ENCODE measurements at places on chromosomes 5 and 9.

- DNase-seq = no peak
These were observed 5.2 kb downstream of the SHROOM1 start for GRCh38 chr5:132825033-132825833.

GRCh38 chr9:78014776-78015175 lies 16.8 kb downstream of the GNAQ start:
- no peak for DNase-seq

GRCh38 chr5:124110942-124111341 lies 599.0 kb downstream of the CSNK1G3 start:
- DNase-seq = no peak

- DNase-seq = no peak
These were observed 42.1 kb downstream of the TIMD4 start for GRCh38 chr5:156920861-156921431.

GRCh38 chr9:105046907-105047741 lies 119.2 kb upstream of the ABCA1 start:
- DNase-seq = no peak

DNA sequence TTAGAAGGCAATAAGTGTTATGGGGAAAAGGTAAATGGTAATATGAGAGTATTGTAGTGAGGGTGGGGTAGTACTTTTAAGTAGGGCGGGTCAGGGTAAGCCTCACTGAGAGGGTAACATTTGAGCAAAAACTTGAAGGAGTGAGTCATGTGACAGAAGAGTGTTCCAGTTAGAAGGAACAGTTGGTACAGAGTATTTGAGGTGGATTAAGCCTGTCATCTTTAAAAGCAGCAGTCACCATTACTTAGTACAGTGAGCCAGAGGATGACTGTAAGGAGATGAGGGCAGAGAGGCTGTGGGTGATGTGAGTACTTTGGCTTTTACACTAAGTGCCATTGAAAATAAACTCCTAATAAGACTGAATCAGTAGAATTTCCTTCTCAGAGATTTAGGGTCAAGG lies 54.8 kb downstream of the UBAP1 start:
- no peak for DNase-seq

- peak; percentile 29 for DNase-seq
These were observed 333.7 kb downstream of the ELAVL2 start for GRCh38 chr9:23492126-23493002.

- peak; percentile 30 for DNase-seq
These were observed 1.4 kb downstream of the ADAMTS12 start for GRCh38 chr5:33890131-33891032.

DNA sequence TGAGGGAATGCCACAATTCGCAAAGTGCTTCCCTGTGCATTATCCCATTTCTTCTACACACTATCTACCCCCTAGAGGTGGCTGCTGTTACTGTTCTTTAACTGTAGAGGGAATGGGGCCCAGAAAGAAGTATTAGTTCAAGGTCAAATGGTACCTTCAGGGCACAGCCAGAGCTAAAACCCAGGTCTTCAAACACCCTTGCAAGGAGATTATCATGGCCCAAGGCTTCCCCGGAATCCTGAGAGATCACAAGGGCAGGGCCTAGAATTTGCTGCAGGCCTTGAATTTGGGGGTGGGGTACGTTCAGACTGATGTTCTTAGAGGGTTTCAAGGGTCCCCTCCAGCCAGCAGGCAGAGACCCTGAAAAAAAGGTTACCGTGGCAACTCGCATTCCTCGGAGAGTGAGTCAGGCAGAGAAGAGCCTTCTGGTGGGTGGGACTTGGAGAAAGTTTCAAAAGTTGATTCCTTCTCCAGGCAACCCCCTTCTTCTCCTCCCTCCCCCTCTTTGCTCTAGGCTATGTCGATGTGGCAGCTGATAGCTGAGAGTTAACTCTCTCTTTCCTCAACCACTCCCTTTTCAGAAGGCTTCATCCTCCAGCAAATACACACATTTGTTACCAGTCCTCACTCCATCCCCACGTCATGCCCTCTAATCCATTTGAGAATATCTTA lies 1.9 kb downstream of the SPARC start:
- DNase-seq = peak; percentile 89

DNA sequence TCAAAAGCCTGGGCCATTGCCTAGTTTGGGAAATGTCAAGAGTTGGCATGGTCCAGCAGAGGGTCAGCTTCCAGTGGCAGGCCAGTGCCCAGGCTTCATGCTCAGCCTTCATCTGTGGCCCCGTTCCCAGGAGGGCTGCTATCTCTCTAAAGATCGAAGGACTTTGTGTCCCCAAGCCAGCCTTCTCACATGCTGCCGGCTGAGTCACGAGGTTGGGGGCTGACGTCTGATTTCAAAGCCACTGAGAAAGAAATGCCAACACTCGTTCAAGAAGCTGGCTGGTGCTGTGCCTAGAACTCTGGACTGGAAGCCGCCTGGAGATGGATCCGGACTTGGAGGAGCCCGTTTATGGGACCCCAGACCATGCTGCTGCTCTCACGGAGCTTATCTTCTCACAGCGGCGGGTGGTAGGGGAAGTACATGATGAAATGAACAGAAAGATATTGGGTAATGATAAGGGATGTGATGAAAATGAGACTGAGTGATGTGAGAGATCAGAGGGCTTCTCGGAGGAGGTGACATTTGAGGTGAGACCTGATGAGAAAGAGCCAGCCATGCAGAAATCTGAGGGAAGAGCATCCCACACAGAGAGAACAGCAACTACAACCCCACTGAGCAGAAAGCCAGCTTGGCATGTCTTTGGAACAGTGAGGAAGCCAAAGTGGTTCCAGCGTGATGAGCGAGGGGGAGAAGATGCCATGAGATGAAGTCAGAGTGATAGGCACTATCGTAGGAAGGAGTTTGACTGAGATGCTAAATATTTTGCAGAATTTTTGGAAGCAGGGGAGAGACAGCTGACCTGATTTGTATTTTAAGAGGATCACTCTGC lies 54.9 kb upstream of the BOD1 start:
- no peak for DNase-seq

- DNase-seq = no peak
These were observed 5.3 kb upstream of the OTP start for GRCh38 chr5:77643654-77644370.

DNA sequence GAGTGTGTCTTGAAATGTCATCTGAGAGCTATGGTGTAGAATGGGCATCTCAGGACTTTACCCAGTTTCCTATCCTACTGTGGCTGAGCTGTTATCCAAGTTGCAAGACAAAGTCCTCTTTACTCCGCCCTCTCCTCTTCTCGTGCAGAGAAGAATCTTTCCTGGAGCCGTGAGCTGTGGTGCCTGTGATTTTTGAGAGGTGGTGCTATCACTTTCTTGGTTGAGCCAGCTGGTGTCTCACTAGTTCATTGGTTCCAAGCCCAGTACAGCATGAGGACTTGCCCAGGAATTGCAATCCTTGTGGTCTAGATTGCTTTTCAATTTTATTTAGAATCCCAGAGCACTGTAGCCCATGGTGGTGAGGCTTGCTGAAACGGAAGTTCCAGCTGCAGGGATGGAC lies 2300.3 kb downstream of the MAT2B start:
- DNase-seq = no peak

DNA sequence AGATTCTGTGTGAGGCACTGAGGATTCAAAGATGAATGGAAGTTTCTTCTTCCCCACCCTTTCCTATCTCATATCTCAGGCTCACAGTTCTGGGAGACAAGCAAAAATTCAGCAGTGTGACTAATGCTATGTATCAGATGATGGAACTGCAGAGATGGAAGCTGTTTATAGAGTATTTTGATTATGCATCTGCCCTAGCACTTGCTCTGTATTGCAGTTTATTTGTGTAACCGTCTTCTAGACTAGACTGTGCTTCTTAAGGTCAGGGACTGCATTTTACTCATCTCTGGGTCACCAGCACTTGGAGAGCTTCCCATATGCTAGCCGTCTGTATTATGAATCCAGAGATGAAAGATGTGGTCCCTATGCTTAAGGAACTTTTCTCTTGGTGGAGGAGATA lies 12.6 kb downstream of the CAVIN4 start:
- no peak for DNase-seq

- no peak for DNase-seq
These were observed 214.1 kb downstream of the CD180 start for GRCh38 chr5:66982470-66982869.

- no peak for DNase-seq
These were observed 57.6 kb downstream of the SPOCK1 start for GRCh38 chr5:137441476-137441875.

DNA sequence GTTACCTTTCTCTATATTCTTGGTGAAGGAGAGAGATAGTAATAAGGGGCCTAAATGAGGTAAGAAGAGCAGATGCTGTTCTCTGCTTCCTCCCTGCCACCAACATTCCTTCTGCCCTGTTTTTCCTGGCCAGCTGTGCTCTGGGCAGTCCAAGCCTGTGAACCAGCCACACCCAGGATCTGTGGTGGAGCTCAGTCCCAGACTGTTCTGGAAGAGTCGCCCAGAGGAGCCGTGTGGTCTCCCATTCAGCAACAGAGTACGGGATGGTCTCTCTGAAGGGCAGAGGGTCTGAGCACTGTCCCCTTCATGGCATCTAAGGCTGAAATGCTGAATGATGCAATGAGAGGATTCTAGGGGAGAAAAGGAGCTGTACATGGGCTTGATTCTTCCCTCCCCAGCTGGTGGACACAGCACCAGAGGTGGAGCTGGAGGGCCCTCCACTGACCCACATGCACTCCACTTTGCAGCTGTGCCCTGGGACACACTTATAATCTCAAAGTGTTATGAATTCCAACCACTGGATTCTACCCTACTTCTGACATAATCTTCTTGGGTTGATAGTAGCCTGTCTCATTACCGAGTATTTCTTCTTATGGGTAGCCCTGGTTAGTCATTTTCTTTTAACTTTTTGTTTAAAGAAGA lies 70.8 kb upstream of the RPS23 start:
- DNase-seq = no peak

GRCh38 chr5:100779669-100780375 lies 123.3 kb downstream of the ST8SIA4 start:
- no peak for DNase-seq

DNA sequence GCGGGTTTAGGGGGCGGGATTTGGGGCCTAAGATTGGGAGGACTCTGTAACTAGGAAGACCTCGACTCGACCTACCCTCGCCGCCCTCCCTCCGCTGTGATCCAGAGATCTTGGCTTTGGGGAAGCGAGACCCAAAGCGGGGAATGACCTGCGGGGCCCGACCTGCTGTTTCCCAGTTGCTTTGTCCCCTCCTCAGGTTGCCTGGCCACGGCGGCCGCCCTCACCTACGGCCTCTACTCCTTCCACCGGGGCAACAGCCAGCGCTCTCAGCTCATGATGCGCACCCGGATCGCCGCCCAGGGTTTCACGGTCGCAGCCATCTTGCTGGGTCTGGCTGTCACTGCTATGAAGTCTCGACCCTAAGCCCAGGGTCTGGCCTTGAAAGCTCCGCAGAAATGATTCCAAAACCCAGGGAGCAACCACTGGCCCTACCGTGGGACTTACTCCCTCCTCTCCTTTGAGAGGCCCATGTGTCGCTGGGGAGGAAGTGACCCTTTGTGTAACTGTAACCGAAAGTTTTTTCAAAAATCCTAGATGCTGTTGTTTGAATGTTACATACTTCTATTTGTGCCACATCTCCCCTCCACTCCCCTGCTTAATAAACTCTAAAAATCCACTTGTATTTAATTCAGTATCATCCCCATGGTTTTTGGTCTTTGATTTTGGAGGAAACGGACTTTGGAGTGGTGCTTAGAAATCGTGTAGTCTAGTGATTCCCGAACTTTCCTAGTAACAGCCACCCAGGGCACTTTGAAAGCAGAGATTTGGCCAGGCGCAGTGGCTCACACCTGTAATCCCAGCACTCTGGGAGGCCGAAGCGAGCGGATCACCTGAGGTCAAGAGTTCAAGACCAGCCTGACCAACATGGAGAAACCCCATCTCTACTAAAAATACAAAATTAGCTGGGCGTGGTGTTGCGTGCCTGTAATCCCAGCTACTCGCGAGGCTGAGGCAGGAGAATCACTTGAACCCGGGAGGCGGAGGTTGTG lies 878 bp downstream of the HIGD2A start:
- no peak for DNase-seq

GRCh38 chr5:105033637-105034400 lies 1471.2 kb upstream of the NUDT12 start:
- DNase-seq = no peak

DNA sequence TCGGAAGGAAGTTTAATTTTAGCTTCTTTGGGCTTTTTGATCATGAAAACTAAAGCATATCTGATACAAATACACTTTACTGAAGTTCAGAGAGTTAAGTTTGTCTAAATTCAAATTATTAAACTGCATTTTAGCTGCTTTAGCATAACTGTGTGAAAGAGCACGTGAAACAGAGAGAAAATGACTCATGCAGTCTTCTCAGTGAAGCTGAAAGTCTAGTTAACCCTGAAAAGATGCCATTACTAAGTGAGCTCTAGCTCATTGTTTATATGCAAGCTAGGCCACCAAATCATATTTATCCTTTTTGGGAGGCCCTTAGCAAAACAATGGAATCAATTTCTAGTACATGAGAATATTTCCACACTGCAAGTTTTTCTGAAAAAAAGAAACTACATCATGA lies 27.6 kb downstream of the TPD52L3 start:
- peak; percentile 20 for DNase-seq
